Stimulated activated CD8-positive, alpha-beta memory T cell treated with anti-CD3 and anti-CD28 coated beads, Interleukin-7, amount 100 ng/mL, for 48 hours (primary cell): ENCODE measurements at places on chromosomes 2 and 18.

GRCh38 chr2:182404092-182404491 is 22.7 kb downstream of the PDE1A start:
- no peak for DNase-seq

GRCh38 chr18:59272891-59273758 is at the start of gene RAX:
RAX (minus strand) TSS chr18:59273454; CDS start chr18:59273206, 248 bp downstream.
- DNase-seq, result no peak

DNA sequence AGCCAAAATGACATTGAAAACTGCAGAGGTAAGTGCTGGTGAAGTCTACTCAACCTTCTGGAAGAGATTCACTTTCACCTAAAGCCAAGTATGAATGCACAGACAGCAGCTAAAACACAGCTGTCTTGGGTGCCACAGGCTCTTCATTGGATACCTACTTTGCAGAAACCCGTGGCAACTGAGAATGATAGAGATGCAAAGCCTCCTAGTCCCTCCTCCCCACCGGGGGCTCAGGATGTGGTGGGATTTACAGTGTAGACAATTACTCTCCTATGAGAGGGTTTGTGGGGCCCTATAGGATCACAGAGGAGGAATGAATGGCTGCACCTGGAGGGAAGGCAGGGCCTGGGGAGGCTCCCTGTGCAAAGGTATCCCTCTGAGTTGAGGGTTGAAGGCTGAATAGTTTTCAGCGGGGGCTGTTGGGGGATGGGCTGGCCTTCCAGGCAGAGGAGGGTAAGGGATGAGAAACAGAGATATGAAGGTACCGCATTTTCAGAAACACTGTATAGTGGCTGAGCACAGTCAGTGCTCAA is 131.6 kb downstream of the RNF144A start:
- no peak for DNase-seq

- peak; percentile 25 for DNase-seq
Observed at GRCh38 chr2:118774458-118775133, 72.9 kb downstream of the EN1 start.

GRCh38 chr2:225597911-225598310 is 198.4 kb downstream of the NYAP2 start:
- DNase-seq, result no peak

DNA sequence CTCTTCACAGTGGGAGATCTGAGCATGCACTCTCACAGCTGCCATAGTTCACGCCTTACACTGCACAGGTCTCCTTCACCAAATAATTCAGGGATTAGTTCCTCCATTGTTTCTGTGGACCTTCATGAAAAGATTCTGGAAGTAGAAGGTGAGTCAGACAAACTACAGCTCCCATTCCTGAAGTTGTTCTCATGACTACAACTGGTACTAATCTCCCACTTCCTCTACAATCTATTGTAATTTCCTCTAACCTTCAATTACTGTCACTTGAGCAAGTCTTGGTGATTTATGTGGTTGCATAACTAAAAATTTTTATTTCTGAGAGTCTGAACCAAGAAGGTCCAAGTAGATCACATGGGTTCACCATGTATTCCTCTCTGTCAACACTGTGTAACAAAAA is 128.7 kb downstream of the XIRP2 start:
- no peak for DNase-seq

- no peak for DNase-seq
Observed at GRCh38 chr2:126715576-126716406, 59.8 kb downstream of the GYPC start.

GRCh38 chr2:158969715-158970240 is 1.3 kb downstream of the TANC1 start:
- DNase-seq, result no peak

DNA sequence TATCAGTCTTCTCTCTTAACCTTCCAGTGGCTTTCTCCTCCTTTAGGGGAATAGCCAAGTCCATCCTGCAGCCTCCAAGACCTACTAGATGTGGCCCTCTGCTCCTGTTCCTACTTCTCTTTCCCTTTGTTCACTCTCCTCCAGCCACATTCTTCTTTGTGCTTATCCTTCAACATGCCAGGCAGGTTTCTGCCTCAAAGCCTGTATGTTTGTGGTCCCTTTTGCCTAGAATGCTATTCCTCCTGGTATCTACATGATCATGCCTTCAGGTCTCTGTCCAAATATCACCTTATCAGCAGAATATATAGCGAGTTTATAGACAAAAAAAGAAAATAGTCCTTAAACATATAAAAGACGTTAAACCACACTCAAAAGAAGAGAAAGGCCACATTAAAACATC is 5.5 kb downstream of the LYG2 start:
- no peak for DNase-seq
